Activated CD4-positive, alpha-beta memory T cell treated with anti-CD3 and anti-CD28 coated beads, Interleukin-2, amount 10 ng/mL, durations not matched to agents 7 days and 5 days (primary cell): ENCODE measurements at places on chromosomes 6 and 20. TPM values are rescaled to one million over a fixed set of nuclear protein-coding genes. Genes with fewer than 3 reads are reported as not detected.
A peak's percentile ranks its signal among the peaks of the same experiment; 100 is the strongest.

DNA sequence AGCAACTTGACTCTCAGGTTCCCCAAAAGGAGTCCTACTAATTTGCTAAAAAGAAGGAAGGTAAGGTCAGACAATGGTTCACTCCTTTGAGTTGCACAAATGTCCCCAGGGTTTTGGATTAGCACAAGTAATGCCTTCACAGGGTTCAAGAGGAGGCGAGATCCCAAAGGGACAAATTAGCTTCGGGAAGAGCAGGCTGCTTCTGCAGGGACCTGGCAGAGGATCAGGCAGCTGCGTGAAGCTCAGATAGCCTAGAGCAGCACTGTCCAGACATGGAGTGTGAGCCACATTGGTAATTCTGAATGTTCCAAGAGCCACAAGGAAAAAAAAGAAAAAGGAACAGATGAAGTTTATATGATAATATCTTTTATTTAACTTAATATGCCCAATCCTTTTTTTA is 115.4 kb downstream of the CFAP61 start:
- no peak overlapping the region for H3K4me3 ChIP-seq
- H3K27me3 ChIP-seq, result no peaks in the 10 kb centered on the region
- H3K27ac ChIP-seq, result no peak overlapping the region
- DNase-seq, result no peak
- H3K4me1 ChIP-seq, result no peaks in the 10 kb centered on the region

- no peaks in the 10 kb centered on the region for H3K4me1 ChIP-seq
- H3K36me3 ChIP-seq, result no peaks in the 10 kb centered on the region
- no peak overlapping the region for H3K4me3 ChIP-seq
- no peaks in the 10 kb centered on the region for H3K27me3 ChIP-seq
Measured at GRCh38 chr6:140041056-140041455, 666.6 kb upstream of the CITED2 start.

GRCh38 chr6:87366072-87366827 is 21.6 kb downstream of the C6orf163 start:
- no peaks in the 10 kb centered on the region for H3K27me3 ChIP-seq
- no peak overlapping the region for H3K27ac ChIP-seq
- no peaks in the 10 kb centered on the region for H3K4me1 ChIP-seq
- H3K4me3 ChIP-seq, result no peak overlapping the region
- H3K36me3 ChIP-seq, result no peaks in the 10 kb centered on the region

- H3K27ac ChIP-seq, result no peak overlapping the region
- H3K4me3 ChIP-seq, result no peak overlapping the region
- no peaks in the 10 kb centered on the region for H3K36me3 ChIP-seq
- peaks cover 58% of the 10 kb centered on the region for H3K27me3 ChIP-seq
Measured at GRCh38 chr20:10669843-10670446, 3.9 kb downstream of the JAG1 start.

The LAMA5 gene
- total RNA-seq, result 0.63 TPM

The ESR1 gene
- 1.2 TPM for total RNA-seq

DNA sequence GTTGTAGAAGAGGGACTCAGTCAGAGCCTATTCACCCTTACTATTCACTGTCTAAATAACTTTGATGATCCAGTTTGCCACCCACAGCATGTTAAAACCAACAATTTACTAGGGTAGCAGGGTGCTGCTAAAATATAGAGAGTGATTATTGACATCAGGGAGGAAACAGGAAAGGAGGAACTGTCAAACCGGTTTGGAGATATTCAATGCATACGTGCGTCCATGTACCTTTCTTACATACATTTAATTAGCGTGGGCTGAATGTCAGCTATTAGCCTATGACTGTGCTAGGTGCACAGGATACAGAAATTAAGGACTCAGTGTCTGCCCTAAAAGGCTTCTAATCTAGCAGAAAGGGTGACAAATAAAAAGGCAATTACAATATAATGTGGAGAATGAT is 57.2 kb downstream of the IL20RA start:
- peaks cover 8% of the 10 kb centered on the region for H3K4me1 ChIP-seq
- no peak overlapping the region for H3K27ac ChIP-seq
- H3K27me3 ChIP-seq, result peaks cover 63% of the 10 kb centered on the region
- no peak for DNase-seq
- H3K36me3 ChIP-seq, result no peaks in the 10 kb centered on the region
- H3K4me3 ChIP-seq, result no peak overlapping the region

The LHFPL5 gene
- not detected for total RNA-seq

GRCh38 chr6:24358219-24358821 is 461 bp upstream of the DCDC2 start:
- peaks cover 17% of the 10 kb centered on the region for H3K4me1 ChIP-seq
- peaks cover 43% of the 10 kb centered on the region for H3K27me3 ChIP-seq
- no peaks in the 10 kb centered on the region for H3K36me3 ChIP-seq
- no peak overlapping the region for H3K27ac ChIP-seq
- DNase-seq, result no peak

The PAK5 gene
- total RNA-seq, result not detected

GRCh38 chr6:149405823-149406765 is 6.0 kb downstream of the SUMO4 start:
- no peak for DNase-seq
- H3K27me3 ChIP-seq, result no peaks in the 10 kb centered on the region
- peaks cover 83% of the 10 kb centered on the region for H3K36me3 ChIP-seq

DNA sequence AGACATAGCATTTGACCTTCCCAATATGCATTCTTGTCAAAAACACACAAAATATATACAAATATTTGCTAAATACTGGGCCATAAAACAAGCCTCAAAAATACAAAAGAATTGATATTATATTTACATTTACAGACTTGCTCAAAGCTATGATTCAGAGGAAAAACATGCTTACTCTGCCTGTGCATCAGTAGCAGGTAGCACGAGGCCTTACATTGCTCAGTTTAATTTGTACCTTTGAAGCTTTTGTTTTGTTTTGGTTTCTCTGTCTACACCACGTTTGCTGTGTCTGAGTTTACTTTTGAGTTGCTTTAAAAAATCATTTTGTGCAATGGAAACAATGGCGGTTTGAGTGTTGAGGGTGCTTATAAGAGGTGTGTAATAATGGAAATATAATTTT is 99.3 kb downstream of the PHF3 start:
- peaks cover 3% of the 10 kb centered on the region for H3K36me3 ChIP-seq
- H3K4me3 ChIP-seq, result no peak overlapping the region
- no peaks in the 10 kb centered on the region for H3K27me3 ChIP-seq
- no peaks in the 10 kb centered on the region for H3K4me1 ChIP-seq

DNA sequence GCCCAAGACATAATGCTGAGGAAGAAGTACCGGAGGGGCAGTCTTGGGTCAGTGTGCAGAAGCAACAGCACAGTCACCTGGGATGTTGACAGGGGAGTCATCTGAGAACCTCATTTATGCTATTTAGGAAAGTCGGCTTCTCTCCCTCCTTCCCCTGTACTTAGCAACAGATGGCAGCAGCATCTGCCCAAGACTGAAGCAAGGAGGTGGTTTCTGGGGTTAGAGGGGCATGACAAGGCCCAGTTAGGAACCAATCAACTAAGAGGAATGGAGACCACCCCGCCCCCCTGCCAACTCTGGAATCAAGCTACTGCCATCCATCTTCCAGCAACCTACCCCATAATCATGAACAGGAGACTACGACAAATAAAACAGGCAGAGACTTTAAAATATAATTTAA is 21.7 kb downstream of the RIPK1 start:
- peaks cover 58% of the 10 kb centered on the region for H3K36me3 ChIP-seq
- no peaks in the 10 kb centered on the region for H3K27me3 ChIP-seq
- no peak overlapping the region for H3K4me3 ChIP-seq
- H3K4me1 ChIP-seq, result peaks cover 17% of the 10 kb centered on the region
- no peak for DNase-seq
- H3K27ac ChIP-seq, result no peak overlapping the region

GRCh38 chr20:57811374-57812020 is 101.7 kb upstream of the PMEPA1 start:
- H3K36me3 ChIP-seq, result no peaks in the 10 kb centered on the region
- H3K27me3 ChIP-seq, result peaks cover 7% of the 10 kb centered on the region
- no peak overlapping the region for H3K27ac ChIP-seq

GRCh38 chr6:100726666-100727065 is 154.5 kb downstream of the ASCC3 start:
- H3K27me3 ChIP-seq, result no peaks in the 10 kb centered on the region
- peaks cover 21% of the 10 kb centered on the region for H3K36me3 ChIP-seq
- DNase-seq, result no peak
- no peak overlapping the region for H3K27ac ChIP-seq
- no peaks in the 10 kb centered on the region for H3K4me1 ChIP-seq

The EYS gene
- total RNA-seq, result not detected

DNA sequence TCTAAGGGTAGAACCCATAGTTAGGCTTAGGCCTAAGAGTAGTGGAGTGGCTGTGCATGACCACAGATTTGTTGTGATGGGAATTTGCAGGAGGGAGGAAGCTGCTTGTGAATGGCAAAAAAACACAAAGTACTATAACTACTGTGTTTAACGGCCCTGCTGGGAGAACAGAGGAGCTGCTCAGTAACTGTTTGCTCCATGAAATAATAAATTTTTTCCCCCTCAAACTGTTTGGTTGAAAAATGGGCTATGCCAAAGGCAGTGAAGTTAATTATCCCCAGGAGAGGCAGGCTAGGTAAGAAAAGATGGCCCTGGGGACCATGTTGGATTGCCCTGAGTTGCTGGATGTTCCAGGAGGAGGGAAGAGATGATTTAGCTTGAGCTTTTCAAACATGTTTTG is 256.5 kb upstream of the PRND start:
- H3K4me1 ChIP-seq, result no peaks in the 10 kb centered on the region
- H3K27ac ChIP-seq, result no peak overlapping the region
- no peak overlapping the region for H3K4me3 ChIP-seq
- no peaks in the 10 kb centered on the region for H3K36me3 ChIP-seq

The SULF2 gene
- total RNA-seq, result 1.1 TPM

DNA sequence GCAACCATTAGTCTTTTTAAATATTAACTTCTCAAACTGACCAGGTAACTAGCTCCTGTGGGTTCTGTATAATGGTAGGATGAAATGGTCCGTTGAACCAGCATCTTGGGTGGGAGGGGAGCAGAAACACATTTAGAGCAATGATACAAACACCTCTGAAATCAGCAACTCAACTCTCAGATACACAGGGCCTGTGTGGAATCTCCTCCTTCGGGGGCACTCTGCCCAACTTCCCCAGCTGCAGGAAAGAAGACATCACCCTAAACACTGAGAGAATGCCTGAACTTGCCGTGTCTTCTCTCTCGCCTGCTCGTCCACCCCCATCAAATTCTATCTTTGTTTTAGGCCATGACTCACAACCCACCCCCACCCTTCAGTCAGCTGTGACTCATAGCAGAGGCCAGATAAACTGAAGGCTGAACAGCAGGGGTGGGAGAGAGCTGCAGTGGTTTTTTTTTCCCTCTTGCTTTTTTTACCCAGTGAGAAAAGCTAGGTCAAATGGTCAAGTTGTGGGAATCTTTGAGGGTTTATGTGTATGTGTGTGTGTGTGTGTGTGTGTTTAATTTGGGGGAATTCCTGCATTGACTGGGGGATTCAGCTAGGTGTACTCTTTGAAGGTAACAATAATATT is 593.4 kb upstream of the JAG1 start:
- no peak overlapping the region for H3K27ac ChIP-seq
- no peaks in the 10 kb centered on the region for H3K4me1 ChIP-seq
- H3K36me3 ChIP-seq, result no peaks in the 10 kb centered on the region
- no peak overlapping the region for H3K4me3 ChIP-seq

DNA sequence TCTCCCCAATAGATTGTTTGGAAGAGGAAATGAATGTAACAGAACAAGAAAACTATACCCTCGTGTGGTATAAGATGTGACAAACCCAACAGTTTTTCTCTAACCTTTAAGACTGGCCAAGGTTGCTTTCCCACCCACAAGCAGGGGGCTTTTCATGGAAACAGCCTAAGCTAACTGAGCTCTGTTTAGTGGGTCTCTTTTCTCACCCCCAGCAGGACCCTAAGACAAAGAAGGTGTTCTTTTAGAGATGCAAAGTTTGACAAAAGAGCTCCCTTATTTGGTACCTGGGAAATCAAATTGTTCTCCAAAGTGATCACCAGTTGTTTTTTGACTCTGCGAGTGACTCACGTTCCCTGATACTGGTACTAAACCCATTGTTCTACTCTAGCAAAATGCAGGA is 59.1 kb downstream of the MBOAT1 start:
- no peaks in the 10 kb centered on the region for H3K4me1 ChIP-seq
- no peaks in the 10 kb centered on the region for H3K27me3 ChIP-seq
- no peak for DNase-seq
- H3K4me3 ChIP-seq, result no peak overlapping the region

DNA sequence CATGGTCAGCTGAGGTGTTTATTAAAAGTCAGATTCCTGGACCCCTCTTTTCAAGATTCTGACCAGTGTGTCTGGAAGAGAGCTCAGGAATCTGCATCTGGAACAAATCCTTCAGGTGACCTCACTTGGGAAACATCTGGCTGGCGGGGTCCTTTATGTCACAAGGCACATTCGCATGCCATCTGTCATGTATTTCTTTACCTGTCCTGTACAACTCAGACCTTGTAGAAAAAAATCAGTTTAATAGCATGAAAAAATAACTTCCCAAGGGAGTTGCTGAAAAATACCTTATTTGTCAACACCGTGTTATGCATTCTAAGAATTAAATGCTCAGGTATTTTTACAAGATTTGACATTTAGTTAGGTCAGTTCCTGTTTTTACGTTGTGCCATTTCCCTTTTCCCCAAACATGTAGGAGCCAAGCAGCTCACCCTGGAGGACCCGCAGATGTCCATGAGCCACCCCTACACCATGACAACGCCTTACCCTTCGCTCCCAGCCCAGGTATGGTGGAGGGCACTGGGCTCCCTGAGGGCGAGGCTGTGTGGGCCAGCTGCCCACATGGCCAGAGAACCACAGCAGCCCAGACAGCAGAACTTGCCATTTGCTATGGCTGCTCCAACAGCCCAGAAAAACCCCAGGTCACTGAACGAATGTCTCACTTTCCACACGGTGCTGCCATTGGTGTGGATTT is 4.0 kb downstream of the IRF4 start:
- DNase-seq, result no peak
- H3K27ac ChIP-seq, result peak overlapping the region; percentile 61
- no peaks in the 10 kb centered on the region for H3K27me3 ChIP-seq
- peaks cover 75% of the 10 kb centered on the region for H3K36me3 ChIP-seq
- H3K4me1 ChIP-seq, result peaks cover 70% of the 10 kb centered on the region

The ADAM33 gene
- total RNA-seq, result not detected

DNA sequence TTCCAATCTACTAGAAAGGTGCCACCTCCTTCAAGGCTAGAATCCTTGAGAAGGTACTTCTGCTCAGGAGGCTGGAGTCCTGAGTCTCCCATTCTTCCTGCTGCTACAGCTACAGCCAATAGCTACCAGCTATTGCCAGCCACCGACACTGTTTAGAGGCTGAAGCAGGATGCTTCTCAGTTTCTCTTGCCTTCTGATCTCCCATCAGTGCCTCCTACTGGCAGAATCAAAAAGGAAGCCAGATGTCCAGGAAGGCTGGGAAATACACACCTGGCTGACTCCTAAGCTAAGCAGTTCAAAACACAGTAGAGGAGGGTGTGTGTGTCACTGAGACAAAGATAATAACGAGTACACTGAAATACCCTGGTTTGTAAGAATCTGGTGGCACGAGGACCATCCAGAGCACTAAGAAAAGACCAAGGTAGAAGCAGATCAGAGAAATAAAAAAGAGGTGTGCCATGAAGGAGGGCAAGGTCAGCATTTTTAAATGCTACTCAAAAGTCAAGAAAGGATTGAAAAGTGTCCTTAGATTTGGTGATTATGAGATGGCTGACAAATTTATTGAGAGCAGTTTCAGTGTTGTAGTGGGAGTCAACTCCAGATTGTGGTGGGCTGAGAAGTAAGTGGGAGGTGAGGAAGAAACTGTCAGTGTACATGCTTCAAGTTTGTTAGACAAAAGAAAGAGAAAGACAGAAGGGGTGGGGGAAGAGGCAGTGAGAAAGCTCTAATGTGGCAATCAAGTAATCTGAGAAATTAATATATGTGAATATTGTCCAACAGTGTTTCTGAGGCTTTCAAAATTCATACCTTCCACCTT is 2.3 kb upstream of the HLA-DMA start:
- no peak overlapping the region for H3K4me3 ChIP-seq
- peaks cover 3% of the 10 kb centered on the region for H3K36me3 ChIP-seq
- peaks cover 38% of the 10 kb centered on the region for H3K4me1 ChIP-seq

The OR10C1 gene
- total RNA-seq, result not detected

The KCNG1 gene
- total RNA-seq, result 0.13 TPM
